ENCODE measurements at places on chromosomes 13 and 19. TPM values are rescaled to one million over a fixed set of nuclear protein-coding genes. Genes with fewer than 3 reads are reported as not detected.

Gene COPE
- 148 TPM for total RNA-seq

Gene FCGBP
- 0.96 TPM for total RNA-seq

Gene KLK7
- total RNA-seq, result not detected

Gene HNRNPA1L2
- total RNA-seq, result 6.4 TPM

Gene ELANE
- total RNA-seq, result 0.23 TPM

Gene PLPP2
- 101 TPM for total RNA-seq

Gene VSTM2B
- total RNA-seq, result 0.09 TPM

Gene IQCN
- total RNA-seq, result 1.1 TPM

Gene KLK10
- 0.31 TPM for total RNA-seq

Gene ZNF726
- total RNA-seq, result 0.45 TPM

Gene ZNF471
- 0.09 TPM for total RNA-seq

Gene KIR3DL1
- not detected for total RNA-seq

Gene SOX1
- not detected for total RNA-seq

Gene ZNF763
- not detected for total RNA-seq

Gene FSD1
- 7.9 TPM for total RNA-seq

Gene C1QTNF9
- total RNA-seq, result not detected

Gene MATK
- total RNA-seq, result 1.3 TPM

Gene PSG1
- total RNA-seq, result 0.23 TPM

Gene PTGIR
- total RNA-seq, result not detected

Gene KCNC3
- 1.6 TPM for total RNA-seq

Gene B3GNT3
- 3.1 TPM for total RNA-seq

Gene AMER2
- not detected for total RNA-seq

Gene KLC3
- total RNA-seq, result 0.62 TPM

Gene JSRP1
- 0.12 TPM for total RNA-seq

Gene TNFRSF19
- 3.8 TPM for total RNA-seq

Gene C2CD4C
- 0.53 TPM for total RNA-seq

Gene CLC
- not detected for total RNA-seq

Gene LSR
- 9.1 TPM for total RNA-seq

Gene CEACAM3
- total RNA-seq, result not detected

Gene ZNF221
- 0.38 TPM for total RNA-seq

Gene FFAR2
- 0.04 TPM for total RNA-seq

Gene FREM2
- not detected for total RNA-seq

All from A549 treated with dexamethasone at 1 μM for 4 hours (cell line).